Left lobe of liver (tissue), 2 donors: ENCODE measurements at places on chromosomes 5 and 9.

GRCh38 chr9:137403269-137403668 is 19.7 kb downstream of the EXD3 start:
- no peak for DNase-seq

GRCh38 chr5:148394587-148395019 is 10.8 kb downstream of the FBXO38 start:
- no peak for DNase-seq

DNA sequence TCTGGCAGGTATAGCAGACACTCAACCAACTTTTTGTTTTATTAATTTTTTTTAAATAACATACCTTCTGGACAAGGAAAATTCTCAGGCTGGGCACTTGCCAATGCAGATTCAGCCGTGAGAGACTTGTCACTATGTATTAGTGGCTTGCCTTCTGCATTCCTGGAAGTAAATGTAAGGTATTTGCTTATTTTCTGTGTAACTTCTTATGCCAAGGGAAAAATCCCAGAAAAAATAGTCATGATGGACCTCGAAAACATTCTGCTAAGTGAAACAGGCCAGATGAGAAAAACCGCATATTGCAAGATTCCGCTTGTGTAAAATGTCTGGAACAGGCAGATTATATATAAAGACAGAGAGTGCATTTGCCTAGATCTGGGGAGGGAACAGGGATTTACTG is 260.3 kb upstream of the DAPK1 start:
- no peak for DNase-seq

DNA sequence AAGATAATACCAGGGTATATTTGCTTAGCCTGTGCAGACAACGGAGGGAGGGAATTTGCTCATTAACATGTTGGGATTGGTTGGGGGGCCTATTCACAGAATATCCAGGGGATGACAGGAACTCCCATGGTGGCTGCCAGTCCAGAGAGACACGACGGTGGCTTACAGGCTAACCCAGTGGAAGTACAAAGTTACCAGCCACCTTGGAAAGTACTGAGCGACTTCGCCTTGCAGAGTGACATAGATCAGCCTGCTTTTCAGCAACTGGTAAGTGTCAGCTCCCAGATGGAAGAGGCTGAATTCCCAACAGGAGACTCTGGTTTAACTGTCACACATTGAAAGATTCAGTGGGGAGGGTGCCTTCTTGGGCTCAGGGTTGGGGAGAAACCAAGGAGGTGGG is 7.9 kb downstream of the ISL1 start:
- no peak for DNase-seq

DNA sequence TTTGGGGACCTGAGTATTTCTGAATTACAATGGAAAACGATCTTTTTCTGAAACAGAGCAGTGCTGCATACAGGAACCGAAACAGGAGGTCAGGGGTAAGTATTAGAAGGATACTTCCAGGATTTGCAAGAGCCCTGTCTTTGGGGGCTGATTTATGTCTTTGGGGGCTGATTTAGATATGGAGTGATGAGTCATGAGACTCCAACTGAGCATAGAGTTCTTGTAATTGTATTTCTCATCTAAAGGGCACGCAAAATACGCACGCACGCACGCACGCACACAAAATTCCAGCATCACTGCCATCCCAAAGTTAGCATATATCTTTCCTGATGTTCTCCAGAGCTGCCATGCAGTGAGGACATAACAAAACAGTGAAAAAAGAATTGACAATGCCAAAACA is 414.8 kb upstream of the CCNH start:
- no peak for DNase-seq

DNA sequence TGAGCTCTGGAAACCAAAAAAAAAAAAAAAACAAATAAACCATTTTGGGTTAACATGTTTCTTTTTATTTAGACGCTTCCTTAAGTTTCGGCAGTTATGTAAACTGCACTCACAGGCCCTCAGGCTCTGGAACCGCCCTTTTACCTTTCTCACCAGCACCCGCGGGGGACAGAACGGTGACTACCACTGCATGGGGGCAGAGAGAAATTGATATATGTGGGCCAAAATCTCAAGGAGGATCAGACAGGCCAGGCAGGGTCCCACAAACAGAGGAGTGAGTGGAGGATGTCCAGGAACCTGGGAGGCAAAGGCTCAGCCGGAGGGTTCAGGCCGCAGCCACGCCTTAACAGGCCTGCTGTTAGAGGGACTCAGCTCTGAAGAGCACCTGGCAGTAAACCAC is 54.4 kb downstream of the IRX2 start:
- DNase-seq, result no peak
